ENCODE measurements at places on chromosomes 3 and 15. TPM values are rescaled to one million over a fixed set of nuclear protein-coding genes. Genes with fewer than 3 reads are reported as not detected.

Gene IGSF11
- total RNA-seq, result not detected

Gene SH3BP5
- total RNA-seq, result 11.6 TPM

Gene TARS3
- 3.1 TPM for total RNA-seq

Gene EPHB1
- 0.16 TPM for total RNA-seq

Gene ADCY5
- 0.18 TPM for total RNA-seq

Gene SLCO2A1
- total RNA-seq, result 4.5 TPM
